ENCODE measurements at places on chromosomes 3 and 15. TPM values are rescaled to one million over a fixed set of nuclear protein-coding genes. Genes with fewer than 3 reads are reported as not detected.

The HGD gene
- total RNA-seq, result 0.29 TPM

DNA sequence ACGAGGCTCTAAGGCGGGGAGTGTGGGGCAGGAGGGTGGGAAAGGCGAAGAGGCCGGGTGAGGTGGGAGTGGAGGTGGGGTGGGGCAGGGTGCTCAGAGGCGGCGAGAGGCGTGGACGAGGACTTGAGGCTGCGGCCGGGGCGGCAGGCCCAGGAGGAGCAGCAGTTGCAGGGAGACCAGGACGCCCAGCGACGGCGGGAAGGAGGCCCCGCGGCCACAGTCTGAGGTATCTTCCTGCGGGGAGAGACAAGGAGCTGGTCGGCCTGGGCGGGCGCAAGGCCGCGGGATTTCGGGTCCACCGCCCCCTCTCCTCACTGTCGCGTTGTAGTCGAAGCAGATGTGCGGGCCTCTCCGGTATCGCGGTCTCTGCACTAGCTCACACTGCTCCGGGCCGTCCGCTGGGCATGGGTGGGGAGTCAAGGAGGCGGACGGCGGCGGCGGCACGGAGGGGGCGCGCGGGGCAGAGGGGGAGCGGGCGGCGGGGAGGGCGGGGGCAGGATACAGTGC is 5.3 kb upstream of the TMEM115 start:
- no peaks in the 10 kb centered on the region for H3K36me3 ChIP-seq
- peaks cover 4% of the 10 kb centered on the region for H3K27me3 ChIP-seq
- H3K4me1 ChIP-seq, result peaks cover 20% of the 10 kb centered on the region
- peak; percentile 34 for DNase-seq

The RTP1 gene
- total RNA-seq, result not detected

- no peak for DNase-seq
- H3K36me3 ChIP-seq, result no peaks in the 10 kb centered on the region
- no peak overlapping the region for H3K27ac ChIP-seq
- no peak overlapping the region for H3K4me3 ChIP-seq
- no peaks in the 10 kb centered on the region for H3K4me1 ChIP-seq
Observed at GRCh38 chr15:29563112-29563511, 259.2 kb downstream of the TJP1 start.

- H3K27ac ChIP-seq, result no peak overlapping the region
- H3K4me3 ChIP-seq, result no peak overlapping the region
- DNase-seq, result no peak
- H3K4me1 ChIP-seq, result peaks cover 18% of the 10 kb centered on the region
- no peaks in the 10 kb centered on the region for H3K27me3 ChIP-seq
Observed at GRCh38 chr3:3015185-3016089, 94.7 kb downstream of the IL5RA start.

DNA sequence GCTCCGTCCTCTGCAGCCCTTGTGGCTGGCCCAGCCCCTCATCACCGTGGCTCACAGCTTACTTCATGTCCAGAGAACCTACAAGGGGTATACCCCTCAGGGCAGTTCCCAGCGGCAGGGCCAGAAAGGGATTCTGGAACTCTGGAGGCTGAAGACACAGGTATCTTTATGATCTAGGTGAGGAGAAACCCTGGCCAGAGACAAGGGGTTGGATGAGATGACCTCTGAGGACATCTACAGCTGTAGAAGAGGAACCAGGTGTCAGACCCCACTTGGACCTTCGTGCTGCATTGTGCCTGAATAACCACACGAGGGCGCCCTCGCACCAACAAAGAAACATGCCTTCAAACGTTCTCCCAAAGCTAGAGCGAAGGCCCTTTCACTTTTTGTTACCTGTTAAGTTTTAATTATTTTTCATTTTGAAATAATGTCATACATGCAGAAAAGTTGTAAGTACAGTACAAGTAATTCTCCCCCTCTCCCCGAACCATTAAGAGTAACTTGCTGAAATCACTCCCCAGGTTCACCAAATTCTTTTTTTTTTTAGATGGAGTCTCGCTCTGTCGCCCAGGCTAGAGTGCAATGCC is 118.7 kb upstream of the SMAD3 start:
- no peaks in the 10 kb centered on the region for H3K36me3 ChIP-seq
- peaks cover 3% of the 10 kb centered on the region for H3K27me3 ChIP-seq

The FOXL2NB gene
- total RNA-seq, result not detected

DNA sequence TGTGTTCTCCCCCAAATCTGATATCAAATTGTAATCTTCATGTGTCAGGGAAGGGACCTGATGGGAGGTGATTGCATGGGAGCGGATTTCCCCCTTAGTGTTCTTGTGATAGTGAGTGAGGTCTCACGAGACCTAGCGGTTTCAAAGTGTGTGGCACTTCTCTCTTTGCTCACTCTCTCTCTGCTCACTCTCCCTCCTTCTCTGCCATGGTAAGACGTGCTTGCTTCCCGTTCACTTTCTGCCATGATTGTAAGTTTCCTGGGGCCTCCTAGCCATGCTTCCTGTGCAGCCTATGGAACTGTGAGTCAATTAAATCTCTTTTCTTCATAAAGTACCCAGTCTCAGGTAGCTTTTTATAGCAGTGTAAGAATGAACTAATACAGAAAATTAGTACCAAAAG is 30.6 kb upstream of the OR5H6 start:
- no peaks in the 10 kb centered on the region for H3K4me1 ChIP-seq
- no peak overlapping the region for H3K4me3 ChIP-seq
- H3K27ac ChIP-seq, result no peak overlapping the region
- no peaks in the 10 kb centered on the region for H3K27me3 ChIP-seq

The CD96 gene
- total RNA-seq, result 0.20 TPM

GRCh38 chr3:54951405-54951804 is 23.5 kb upstream of the LRTM1 start:
- H3K4me1 ChIP-seq, result peaks cover 59% of the 10 kb centered on the region
- no peaks in the 10 kb centered on the region for H3K27me3 ChIP-seq
- H3K4me3 ChIP-seq, result no peak overlapping the region
- DNase-seq, result peak; percentile 46
- peak overlapping the region; percentile 74 for H3K27ac ChIP-seq
- H3K36me3 ChIP-seq, result no peaks in the 10 kb centered on the region

- H3K4me1 ChIP-seq, result peaks cover 56% of the 10 kb centered on the region
- DNase-seq, result no peak
- H3K27ac ChIP-seq, result peak overlapping the region; percentile 100
- peak overlapping the region; percentile 98 for H3K4me3 ChIP-seq
Observed at GRCh38 chr3:105866656-105867653, 1.9 kb downstream of the CBLB start.

The GP9 gene
- total RNA-seq, result not detected

GRCh38 chr15:35616498-35617271 is 70.7 kb upstream of the DPH6 start:
- H3K27ac ChIP-seq, result no peak overlapping the region
- DNase-seq, result no peak
- no peak overlapping the region for H3K4me3 ChIP-seq
- H3K4me1 ChIP-seq, result peaks cover 6% of the 10 kb centered on the region

DNA sequence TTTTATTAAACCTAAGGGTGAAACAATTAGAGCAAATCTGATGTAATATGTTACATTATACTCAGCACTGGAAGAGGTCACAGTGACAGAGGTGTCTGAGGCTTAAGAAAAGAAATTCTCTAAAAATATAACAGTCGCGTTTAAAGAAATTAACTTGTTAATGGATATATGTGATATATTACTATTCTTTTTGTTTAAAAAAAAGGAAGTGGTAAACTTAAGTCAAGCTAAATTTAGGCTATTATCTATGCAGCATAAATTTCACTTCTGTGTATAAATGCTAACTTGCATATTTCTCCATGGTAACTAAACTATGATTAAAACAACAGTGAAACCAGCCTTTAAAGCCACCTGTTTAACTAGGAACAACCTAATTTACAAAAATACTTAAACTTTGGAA is 191.3 kb downstream of the FOXP1 start:
- peaks cover 2% of the 10 kb centered on the region for H3K36me3 ChIP-seq
- DNase-seq, result no peak
- no peaks in the 10 kb centered on the region for H3K27me3 ChIP-seq

The PCYT1A gene
- 40.0 TPM for total RNA-seq

The UPK1B gene
- total RNA-seq, result not detected

GRCh38 chr3:117748131-117748530 is 1038.6 kb downstream of the TUSC7 start:
- H3K4me1 ChIP-seq, result peaks cover 8% of the 10 kb centered on the region
- DNase-seq, result no peak
- no peaks in the 10 kb centered on the region for H3K36me3 ChIP-seq
- no peak overlapping the region for H3K27ac ChIP-seq
- H3K27me3 ChIP-seq, result no peaks in the 10 kb centered on the region
- H3K4me3 ChIP-seq, result no peak overlapping the region

DNA sequence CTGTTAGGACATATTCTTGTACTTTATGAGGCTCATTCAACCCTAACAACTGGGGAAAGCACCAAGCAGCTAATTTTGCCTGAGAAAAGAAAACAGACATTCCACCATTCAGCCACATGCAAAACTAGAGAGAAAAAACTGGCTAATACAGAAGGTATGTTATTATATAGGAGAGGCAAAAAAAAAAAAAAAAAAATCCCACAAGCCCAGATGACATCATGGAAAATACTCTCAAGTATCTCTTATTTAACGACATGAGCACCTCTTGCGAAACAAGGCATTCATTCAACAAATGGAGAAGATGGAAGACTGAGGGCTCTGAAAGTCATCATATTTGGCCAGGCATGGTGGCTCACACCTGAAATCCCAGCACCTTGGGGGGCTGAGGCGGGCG is 61.5 kb downstream of the PRICKLE2 start:
- DNase-seq, result no peak
- H3K4me3 ChIP-seq, result no peak overlapping the region
- peaks cover 22% of the 10 kb centered on the region for H3K4me1 ChIP-seq
- peaks cover 15% of the 10 kb centered on the region for H3K36me3 ChIP-seq

The TRANK1 gene
- 80.4 TPM for total RNA-seq
